Suppressor macrophage (primary cell): ENCODE measurements at places on chromosomes 5 and 9.
A peak's percentile ranks its signal among the peaks of the same experiment; 100 is the strongest.

DNA sequence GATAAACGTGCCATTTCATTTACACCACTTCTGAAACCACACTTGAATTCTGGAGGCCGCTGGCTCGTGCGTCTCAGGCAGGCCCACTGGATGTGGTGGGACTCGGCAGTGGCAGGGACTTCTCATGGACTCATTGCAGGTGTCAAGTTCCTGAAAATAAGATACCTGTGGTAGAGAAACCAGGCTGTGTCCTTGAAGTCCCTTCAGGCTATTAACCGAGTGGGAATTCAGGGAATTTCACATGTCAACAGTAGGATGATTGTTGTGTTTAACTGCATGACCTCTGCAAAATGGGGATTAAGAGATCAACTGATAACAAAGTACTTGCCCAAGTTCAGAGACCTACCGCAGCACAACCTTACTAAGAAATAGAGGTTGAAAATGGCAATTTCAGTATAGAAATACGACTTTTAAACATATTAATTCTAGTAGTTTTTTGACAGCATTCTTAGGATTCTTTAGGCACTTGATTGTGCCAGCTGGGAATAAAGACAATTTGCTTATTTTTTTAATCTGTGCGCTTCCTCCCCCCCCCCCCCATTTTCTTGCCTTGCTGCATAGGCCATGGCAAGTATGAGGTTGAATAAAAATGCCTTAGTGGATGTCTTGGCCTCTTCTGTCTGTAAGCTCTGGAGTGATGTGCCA lies 26.8 kb downstream of the TRIP13 start:
- DNase-seq = no peak

- no peak for DNase-seq
These were observed 11.1 kb downstream of the IL33 start for GRCh38 chr9:6226696-6227095.

DNA sequence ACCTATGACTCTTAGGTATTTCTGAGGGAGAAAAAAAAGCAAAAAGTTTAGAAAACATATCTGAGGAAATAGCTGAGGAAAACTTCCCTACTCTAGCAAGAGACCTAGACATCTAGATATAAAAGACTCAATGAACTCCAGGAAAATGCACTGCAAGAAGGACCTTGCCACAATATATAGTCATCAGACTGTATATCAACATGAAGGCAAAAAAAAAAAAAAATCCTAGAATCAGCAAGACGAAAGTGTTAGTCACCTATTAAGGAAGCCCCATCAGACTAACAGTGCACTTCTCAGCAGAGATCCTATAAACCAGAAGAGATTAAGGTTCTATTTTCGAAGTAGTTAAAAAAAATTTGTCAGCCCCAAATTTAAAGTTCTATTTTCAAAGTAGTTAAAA lies 166.2 kb downstream of the TMEM38B start:
- DNase-seq = no peak

- DNase-seq = no peak
These were observed 6.5 kb downstream of the RPS6 start for GRCh38 chr9:19373527-19373926.

- no peak for DNase-seq
These were observed 286.3 kb downstream of the CDH18 start for GRCh38 chr5:19701731-19702130.

DNA sequence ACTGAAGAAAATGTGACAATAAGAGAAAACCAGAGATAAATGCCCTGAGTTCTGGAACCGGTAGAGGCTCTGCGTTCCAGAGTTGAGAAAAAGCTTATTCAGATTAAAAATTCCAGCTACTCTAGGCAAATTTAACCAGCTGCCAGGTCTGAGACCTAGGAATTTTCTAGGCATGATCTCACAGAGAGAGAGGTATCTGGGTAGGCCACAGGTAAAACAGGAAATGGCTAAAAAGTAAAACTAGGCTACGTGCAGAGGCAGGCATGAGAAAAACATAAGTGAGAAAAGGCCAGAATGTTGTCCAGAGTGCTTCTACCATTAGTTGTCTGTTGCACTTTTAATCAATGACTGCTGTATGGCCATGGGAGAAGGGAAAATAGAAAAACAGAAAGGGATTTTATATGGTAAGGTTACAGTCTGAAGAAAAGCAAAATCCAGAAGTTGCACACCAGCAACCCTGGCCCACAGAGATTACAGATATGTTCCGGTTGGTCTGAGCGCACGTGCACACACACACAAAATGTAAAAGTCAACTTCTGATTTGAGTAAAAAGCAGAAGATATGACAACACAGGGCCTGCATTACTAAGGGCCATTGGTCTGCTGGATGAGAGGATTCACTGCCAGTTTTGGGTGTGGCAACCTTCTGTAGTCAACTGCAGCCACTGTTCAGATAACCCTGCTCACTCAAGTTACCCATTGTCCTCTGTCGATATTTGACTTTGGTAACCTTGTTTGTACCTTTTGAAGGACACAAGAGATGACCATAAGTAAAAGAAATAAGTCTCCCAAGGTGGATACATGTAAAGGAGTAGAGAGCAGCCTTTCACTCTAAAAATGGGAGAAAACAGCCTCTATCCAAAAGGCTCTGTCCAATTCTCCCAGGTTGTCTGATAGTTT lies 266.0 kb downstream of the DTWD2 start:
- DNase-seq = no peak

- no peak for DNase-seq
These were observed 49.8 kb downstream of the PRKACG start for GRCh38 chr9:68964102-68964541.

GRCh38 chr9:33295571-33295970 lies 5.3 kb downstream of the NFX1 start:
- DNase-seq = no peak

GRCh38 chr9:38053697-38054461 lies 15.1 kb downstream of the SHB start:
- DNase-seq = no peak

GRCh38 chr5:150057052-150057451 lies 29.3 kb downstream of the CSF1R start:
- DNase-seq = no peak

GRCh38 chr9:34991607-34992375 lies 2.2 kb downstream of the DNAJB5 start:
- DNase-seq = no peak

- DNase-seq = peak; percentile 26
These were observed 47.7 kb upstream of the ITGA1 start for GRCh38 chr5:52740007-52740406.

GRCh38 chr5:89560696-89561095 lies 677.7 kb upstream of the MEF2C start:
- no peak for DNase-seq

GRCh38 chr9:35078066-35078465 lies 1.7 kb downstream of the FANCG start:
- DNase-seq = no peak

DNA sequence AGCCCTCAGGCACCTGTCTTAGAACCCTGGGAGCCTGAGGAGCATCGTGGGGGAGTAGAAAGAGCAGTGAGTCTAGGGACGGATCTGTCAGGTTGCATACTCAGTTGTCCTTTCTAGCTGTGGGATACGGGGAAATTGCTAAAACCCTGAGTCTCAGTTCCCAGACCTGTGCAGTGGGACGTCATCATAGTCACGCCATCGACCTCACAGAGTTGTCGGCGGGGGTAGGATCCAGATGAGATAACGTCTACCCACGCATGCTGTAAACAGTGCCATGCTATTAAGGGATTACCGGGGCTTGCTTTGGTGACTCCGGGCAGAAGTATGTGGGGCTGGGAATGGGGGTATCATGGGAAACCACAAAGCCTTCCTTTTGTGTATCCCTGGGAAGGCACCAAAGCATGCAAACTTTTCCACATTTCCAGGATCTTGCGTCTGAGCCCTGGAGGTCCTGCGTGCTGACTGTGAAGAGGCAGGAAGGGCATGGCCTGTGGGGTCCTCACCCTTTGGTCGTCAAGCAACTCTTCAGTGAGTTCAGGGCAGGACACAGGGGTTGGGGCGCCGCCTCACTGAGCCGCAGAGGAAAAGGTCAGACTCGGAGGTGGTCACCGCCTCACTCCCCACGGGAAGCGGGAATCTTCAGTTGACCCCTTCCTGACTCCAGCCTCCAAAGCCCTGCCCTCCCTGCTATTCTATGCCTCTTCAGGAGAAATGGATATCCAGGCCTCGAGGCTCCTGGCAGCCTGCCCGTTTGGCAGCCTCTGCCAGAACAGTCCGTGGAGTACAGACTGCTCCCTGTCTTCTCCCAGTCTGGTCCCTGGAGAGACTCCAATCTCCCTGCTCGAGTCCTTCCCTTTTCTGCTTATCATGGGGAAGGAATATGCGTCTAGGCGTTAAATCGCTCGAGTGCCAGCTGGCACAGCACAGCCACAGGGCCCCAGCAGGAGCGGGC lies 186.8 kb upstream of the KLF9 start:
- DNase-seq = peak; percentile 48

DNA sequence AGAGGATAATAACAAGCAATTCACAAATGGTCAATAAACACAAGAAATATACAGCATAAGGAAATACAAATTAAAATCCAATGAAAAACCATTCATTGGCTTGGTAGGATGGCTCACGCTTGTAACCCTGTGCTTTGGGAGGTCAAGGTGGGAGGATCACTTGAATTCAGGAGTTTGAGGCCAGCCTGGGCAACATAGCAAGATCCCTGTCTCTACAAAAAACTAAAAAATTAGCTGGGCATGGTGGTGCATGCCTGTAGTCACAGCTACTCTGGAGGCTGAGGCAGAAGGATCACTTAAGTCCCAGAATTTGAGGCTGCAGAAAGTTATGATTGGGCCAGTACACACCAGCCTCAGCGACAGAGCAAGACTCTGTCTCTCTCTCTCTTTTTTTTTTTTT lies 20.9 kb upstream of the UBAP1 start:
- no peak for DNase-seq

DNA sequence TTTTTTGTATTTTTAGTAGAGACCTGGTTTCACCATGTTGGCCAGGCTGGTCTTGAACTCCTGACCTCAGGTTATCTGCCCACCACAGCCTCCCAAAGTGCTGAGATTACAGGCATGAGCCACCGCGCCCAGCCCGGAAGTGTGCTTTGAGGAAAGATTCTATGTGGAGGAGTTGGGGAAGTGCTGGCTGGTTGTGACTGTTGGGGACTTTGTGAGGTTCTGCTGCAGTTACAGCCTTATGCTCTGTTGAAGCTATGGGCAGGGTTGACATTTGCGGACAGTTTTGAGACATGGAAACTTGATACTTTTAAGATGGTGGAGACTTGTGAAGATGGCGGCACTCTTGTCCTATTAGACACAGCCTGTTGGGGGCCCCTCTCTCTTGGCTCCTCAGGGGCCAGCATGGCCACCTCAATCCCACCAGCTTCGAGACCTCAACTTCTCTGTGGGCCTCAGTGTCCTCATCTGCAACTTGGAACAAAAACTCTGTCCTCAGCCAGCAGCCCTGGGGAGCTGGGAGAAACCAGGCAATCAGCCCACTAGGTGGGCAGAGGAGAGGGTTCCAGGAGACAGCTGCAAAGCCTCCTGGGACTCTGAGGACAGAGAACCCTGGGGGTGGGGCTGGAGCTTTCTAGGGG lies 24.9 kb downstream of the C9orf50 start:
- DNase-seq = peak; percentile 86

- DNase-seq = no peak
These were observed 741.4 kb downstream of the TAF11L14 start for GRCh38 chr5:18375641-18376040.
